ENCODE measurements at places on chromosomes 2 and 18. TPM values are rescaled to one million over a fixed set of nuclear protein-coding genes. Genes with fewer than 3 reads are reported as not detected.

The SP140 gene
- 1.7 TPM for total RNA-seq

The TTR gene
- total RNA-seq: not detected

The LRRTM4 gene
- total RNA-seq: 2.4 TPM

The SLC11A1 gene
- 6.8 TPM for total RNA-seq

The MAP3K19 gene
- 0.21 TPM for total RNA-seq

The PLEK gene
- 6.1 TPM for total RNA-seq

The ASPRV1 gene
- total RNA-seq: 0.62 TPM
